ENCODE measurements at places on chromosomes 12 and 14.

GRCh38 chr12:25887367-25887766, 71.1 kb upstream of the RASSF8 start:
- no peak for DNase-seq

DNA sequence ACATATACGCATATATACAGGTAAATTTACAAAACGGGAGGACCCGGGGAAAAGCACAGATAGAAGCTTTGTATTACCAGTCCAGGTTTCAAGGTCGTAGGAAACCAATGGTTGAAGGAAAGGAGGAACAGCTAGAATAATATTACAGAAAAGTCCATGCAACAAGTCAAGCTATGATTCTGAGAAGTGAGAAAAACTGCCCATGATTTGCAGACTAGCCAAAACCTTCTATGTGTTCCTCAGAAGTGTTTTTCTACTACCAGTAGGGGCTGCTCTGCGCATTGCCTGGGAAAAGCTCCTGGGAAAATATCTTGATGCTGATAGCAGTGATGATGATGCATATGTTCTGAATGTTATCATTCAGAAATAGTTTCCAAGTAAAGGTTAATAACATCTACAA, 2.2 kb downstream of the PDZRN4 start:
- DNase-seq, result no peak

DNA sequence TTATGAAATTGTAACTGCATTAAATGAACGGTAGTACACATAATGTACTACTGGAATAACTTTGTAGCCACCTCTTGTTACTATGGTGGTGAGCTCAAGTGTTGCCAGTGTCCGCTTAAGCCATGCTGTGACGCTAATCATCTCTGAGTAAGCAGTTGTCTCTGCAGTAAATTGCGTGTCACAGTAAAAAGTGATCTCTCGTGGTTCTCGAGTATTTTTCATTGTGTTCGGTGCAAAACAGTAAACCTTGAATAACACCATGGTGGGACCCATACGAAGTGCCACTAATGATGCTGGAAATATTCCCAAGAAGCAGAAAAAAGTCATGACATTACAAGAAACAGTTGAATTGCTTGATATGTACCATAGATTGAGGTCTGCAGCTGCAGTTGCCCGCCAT, 524.8 kb downstream of the SOX5 start:
- no peak for DNase-seq

- DNase-seq, result no peak
Measured at GRCh38 chr14:61641914-61642613, 53.2 kb upstream of the HIF1A start.

- DNase-seq, result no peak
Measured at GRCh38 chr12:31002361-31002725, 71.3 kb upstream of the DDX11 start.

- DNase-seq, result no peak
Measured at GRCh38 chr12:1650260-1650977, 21.4 kb downstream of the WNT5B start.
